ENCODE measurements at places on chromosomes 11 and 22.

DNA sequence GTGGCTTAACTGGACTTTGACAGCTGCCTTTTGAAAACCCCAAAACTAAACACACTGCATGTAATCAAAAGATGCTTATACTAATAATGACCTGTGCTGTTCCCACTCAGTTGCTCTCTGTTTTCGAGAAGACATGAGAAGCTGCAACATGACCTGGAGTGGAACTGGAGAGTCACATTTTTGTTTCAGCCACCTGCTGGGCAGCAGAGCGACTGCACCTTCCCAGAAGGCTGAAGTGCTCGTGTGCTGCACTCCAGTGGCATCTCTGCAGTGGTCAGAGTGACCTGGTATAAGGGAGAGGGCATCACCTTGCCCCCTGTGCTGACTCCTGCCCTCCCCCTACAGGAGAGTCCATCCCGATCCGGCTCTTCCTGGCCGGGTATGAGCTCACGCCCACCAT is 8.6 kb downstream of the THYN1 start:
- DNase-seq: peak; percentile 63

GRCh38 chr22:39997939-39998726 is 3.4 kb downstream of the FAM83F start:
- no peak for DNase-seq

GRCh38 chr11:46160100-46160499 is 38.8 kb upstream of the PHF21A start:
- DNase-seq: no peak

DNA sequence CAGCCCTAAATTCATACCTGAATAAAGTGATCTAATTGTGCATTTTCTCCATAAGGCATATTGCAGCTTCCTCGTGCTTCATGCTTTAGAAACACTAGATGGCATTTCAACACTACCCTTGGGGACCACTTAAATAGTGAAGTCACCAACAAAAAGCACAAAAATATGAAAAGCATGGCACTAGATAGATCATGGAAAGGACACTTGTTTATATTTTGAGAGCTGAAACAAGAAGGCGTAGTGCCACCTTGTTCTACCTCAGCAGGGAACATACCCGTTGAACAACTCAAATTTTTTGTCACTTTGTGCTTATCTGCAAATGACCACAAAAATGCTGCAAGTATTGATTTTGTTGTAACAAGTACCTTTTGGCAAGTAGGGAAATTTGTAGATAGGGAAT is 8.6 kb downstream of the TBCEL start:
- no peak for DNase-seq

DNA sequence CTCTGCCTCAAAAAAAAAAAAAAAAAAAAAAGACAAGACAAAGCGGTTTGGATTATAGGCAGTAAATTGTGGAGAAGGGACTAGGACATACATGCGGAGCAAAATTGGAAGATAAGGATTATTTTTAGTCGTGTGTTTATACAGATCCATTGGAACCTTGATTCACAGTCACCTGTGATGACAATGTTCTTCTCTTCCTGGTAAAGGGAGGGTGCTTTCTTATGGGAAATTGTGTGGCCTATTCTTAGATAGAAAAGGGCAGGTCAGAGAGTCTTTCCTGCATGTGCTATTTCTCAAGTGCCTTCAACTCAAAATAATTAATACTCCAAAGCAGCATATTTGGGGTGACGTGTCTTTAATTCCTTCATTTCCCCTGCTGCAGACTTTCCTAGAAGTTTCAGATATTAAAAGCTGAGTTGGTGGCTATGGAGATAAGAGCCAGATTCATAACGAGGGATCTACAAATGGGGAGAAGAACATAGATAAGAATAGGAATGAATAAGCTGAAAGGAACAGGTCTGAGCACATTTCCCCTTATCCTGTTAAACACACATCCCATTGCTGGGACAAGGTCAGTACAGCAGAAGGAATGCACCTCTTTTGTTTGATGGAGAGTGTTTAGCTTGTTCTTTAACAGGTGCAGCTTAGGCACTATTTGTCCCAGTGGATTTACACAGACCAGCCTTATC is 22.5 kb downstream of the GSTT2B start:
- no peak for DNase-seq

- DNase-seq: peak; percentile 18
Measured at GRCh38 chr11:26276798-26277424, 55.0 kb upstream of the ANO3 start.

- DNase-seq: no peak
Measured at GRCh38 chr22:41766476-41766875, 34.0 kb upstream of the CCDC134 start.

- DNase-seq: no peak
Measured at GRCh38 chr11:28760676-28761390, 652.6 kb downstream of the METTL15 start.

- DNase-seq: no peak
Measured at GRCh38 chr22:35478633-35479107, 62.0 kb upstream of the RASD2 start.

DNA sequence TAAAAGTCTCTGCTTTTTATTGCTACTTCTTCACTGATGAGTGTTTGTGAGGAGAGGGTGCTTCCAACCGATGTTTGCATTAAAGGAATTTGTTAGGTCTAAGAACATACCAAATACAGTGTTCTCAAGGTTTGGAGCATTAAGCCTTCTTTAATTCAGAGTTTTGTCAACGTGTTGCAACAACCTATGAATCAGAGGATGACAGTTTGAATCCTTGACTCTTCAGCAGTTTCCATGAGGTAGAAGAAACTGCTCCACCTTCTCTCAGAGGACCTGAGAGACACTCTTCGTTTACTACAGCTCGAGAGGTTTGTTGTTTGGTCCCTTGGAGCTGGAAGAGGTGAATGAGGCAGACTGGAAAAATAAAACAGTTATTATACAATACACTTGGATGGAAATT is 55.7 kb downstream of the NCAM1 start:
- no peak for DNase-seq

DNA sequence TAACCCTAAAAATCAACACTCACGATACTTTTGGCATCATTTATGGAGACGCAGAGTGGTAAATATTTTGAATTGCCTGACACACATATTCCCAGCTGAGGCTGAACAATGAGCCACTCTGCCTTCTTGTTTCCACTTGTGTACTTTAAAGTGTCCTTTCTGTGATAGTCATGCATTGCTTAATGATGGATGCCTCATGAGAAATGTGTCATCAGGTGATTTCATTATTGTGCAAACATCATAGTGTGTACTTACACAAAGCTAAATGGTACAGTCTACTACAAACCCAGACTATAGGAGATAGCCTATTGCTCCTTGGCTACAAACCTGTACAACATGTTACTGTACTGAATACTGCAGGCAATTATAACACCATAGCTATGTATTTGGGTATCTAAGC is 44.2 kb downstream of the MRE11 start:
- DNase-seq: no peak

- no peak for DNase-seq
Measured at GRCh38 chr11:69131644-69132300, 24.0 kb upstream of the SMIM38 start.

- DNase-seq: no peak
Measured at GRCh38 chr11:92882828-92883611, 86.4 kb upstream of the MTNR1B start.

- peak; percentile 41 for DNase-seq
Measured at GRCh38 chr22:30705710-30706651, 11.3 kb downstream of the OSBP2 start.

GRCh38 chr22:31846161-31847115 is 92.6 kb downstream of the DEPDC5 start:
- DNase-seq: peak; percentile 53

- DNase-seq: no peak
Measured at GRCh38 chr11:128728767-128729587, 35.1 kb downstream of the FLI1 start.

DNA sequence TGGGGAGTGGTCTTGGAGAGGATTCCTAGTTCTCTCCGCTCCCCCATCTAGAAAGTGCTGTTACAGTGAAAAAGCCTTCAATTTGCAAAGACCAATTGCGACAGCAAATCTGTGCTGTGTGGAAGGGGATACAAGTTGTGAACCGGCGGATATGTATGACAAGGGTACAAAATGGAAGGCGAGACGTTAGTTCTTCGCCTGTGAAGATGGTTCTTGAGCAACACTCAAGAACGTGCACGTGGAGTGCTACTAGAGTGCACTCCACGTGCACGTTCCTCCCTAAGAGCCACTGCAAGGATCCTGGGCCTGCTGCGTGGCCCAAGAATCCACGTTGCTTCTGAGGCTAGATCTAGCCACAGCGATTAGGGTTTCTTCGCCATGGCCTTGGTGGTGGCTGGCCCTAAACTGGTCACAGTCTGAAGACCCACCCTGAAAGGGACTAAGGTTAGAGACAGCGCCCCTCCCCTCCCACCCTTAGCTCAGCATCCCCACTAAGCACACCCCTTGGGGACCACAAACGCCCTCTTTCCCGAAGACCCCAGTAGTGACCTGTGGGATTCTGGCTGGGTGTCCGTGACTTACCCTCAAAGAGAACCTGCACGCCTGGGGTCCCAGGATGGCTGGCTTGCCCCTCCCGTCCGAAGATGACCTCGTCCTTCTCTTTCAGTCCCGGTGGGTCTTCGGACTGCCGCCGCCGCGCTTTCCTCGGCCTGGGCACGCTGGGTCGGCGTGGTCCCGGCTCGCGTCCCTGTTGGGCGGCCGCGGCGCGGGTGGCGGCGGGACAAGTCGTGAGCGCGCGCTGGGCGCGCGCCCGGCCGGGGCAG is 519 bp upstream of the PDE3B start:
- DNase-seq: no peak

- peak; percentile 60 for DNase-seq
Measured at GRCh38 chr11:10454878-10455631, at the start of gene AMPD3. AMPD3 (plus strand) TSS chr11:10455264; CDS start chr11:10461520, 6,256 bp downstream.

DNA sequence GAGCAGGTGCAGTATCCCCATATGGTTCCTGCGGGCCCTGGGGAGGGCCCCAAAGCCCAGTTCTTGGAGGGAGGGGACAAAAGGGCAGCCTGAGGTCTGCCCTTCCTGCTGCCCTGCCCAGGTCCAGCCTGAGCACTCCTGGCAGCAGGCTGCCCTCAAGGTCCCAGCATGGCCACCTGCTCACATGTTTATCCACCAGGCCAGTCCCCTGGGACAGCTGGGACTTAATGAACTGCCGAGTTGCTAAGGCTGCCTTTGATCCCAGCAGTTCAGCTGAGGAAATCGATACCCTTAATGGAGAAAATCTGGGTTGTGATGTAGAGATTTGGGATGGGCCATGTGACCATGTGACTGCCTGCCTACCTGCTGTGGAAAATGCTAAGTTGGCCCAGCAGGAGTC is 146.2 kb downstream of the TRIM29 start:
- no peak for DNase-seq

- no peak for DNase-seq
Measured at GRCh38 chr11:12052676-12053605, 44.5 kb upstream of the DKK3 start.

GRCh38 chr11:117932947-117933346 is 3.7 kb upstream of the TMPRSS13 start:
- DNase-seq: no peak

- DNase-seq: no peak
Measured at GRCh38 chr11:12100841-12101242, 9.5 kb upstream of the MICAL2 start.

- no peak for DNase-seq
Measured at GRCh38 chr11:71302911-71303310, 50.5 kb upstream of the SHANK2 start.

DNA sequence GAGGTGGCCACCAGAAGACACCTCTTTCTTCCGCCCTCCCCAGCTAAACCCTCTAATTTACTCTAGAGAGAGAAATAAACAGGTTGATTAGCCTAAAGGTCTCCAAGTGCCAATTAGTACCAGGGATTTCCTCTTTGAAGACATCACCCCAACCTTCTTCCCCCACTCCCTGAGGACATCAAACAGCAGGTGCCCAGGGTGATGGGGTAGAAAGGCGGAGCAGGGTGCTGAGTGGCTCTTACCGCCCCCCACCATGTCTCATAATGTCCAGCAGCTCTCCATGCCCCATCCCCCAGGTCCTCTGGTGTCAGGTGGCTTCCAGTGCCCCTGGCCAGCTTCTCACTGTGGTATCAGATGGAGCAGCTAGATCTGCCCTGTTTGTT is 5.3 kb upstream of the GNAZ start:
- DNase-seq: no peak

- DNase-seq: no peak
Measured at GRCh38 chr22:25682109-25682508, 59.9 kb upstream of the MYO18B start.

- no peak for DNase-seq
Measured at GRCh38 chr11:86615487-86615886, 56.9 kb downstream of the ME3 start.

Data from GM13976 (cell line).